ENCODE measurements at places on chromosomes 1 and 21. TPM values are rescaled to one million over a fixed set of nuclear protein-coding genes. Genes with fewer than 3 reads are reported as not detected.
A peak's percentile ranks its signal among the peaks of the same experiment; 100 is the strongest.

DNA sequence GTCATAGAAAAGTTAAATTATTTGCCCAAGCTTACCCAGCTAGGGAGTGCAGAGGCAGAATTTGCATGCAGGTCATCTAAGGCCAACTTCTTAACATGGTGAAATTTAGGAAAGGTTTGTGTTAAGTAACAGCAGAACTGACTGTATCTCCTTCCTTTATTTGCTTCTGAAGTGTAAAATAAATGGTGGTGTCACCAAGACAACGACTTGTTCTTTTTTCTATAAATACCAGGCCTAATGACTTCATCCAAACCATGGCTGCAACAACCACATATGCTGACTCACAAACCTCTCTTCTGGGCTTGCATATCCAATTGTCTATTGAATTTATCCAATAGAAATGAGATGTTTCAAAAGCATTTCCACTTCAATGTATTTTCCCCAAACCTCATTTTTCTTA is 19.1 kb downstream of the COL24A1 start:
- peak; percentile 78 for DNase-seq

CENPL gene
- total RNA-seq, result 50.7 TPM

COL11A1 gene
- total RNA-seq, result not detected

MANEAL gene
- total RNA-seq, result 4.4 TPM

DNA sequence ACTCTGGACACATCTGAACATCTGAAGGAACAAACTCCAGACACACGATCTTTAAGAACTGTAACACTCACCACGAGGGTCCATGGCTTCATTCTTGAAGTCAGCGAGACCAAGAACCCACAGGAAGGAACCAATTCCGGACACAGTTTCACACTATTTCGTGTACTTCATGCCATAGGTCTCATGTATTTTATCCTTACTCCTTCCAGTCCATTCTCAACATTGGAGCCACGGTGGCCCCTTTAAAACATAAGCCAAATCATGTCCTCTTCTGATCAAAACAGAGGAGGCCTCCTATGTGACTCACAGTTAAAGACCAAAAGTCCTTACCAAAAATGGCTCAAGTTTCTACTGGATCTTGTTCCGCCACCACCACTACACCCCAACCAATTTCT is 29.8 kb upstream of the RCOR3 start:
- no peak for DNase-seq

MCOLN2 gene
- total RNA-seq, result 13.5 TPM

DNA sequence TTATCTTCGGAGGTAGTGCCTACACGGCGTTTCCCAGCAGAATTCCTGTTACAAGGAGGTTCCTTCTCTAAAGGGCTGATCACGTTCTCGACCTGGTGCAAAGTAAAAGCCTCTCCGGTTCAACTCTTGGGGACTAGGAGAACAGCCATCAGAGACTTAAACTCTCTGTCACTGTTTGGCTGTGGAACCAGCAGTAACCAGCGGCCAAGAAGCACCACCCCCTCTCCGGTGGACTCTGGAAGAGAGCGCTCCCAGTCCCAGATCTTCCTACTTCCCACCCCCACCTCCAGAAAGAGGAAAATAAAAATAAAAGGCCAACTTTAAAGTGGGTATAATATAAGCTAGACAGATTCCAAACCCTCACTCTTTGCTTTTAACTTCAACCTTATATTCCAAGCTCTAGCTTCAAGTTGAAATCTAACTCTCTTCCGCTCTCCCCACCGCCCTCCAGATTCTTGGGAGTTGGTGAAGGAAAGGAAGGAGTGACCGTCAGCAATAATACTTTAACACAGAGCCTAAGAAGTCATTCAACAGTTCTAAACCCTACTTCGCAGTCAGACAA is 2.9 kb downstream of the BRINP3 start:
- peak; percentile 6 for DNase-seq
